Stimulated activated CD8-positive, alpha-beta memory T cell treated with anti-CD3 and anti-CD28 coated beads, Interleukin-15, amount 100 ng/mL, for 24 hours (primary cell): ENCODE measurements at places on chromosomes 2 and 18.

DNA sequence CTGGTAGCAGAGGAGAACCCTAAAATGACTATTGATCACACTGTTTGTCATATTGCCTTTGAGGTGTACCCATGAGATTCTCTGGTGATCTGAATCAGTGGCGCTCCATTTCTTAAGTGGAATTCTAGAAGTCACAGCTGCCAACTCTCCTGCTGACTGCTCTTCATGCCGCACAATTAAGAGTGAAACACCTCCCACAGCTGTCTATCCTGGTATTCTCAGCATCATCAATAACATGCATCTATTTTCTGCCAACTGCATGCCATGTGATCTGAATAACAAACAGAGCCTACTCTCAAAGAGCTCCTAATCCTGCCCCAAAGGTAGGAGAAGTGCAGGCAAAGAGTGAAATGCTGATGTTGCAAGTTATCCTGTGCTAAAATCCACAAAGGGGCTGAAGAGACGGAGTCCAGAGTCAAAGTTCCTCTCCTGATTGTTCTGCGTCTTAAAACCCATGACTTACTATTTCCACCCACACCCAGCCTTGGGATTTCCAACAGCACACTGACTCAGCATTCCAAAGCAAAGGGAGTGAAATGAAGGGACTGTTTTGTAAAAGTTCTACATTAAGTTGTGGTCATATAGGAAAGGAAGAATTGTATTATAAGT lies 13.7 kb upstream of the DAPL1 start:
- no peak for DNase-seq

- no peak for DNase-seq
These were observed 63.8 kb upstream of the RPL31 start for GRCh38 chr2:100938031-100939026.

GRCh38 chr2:71721362-71721665 lies 268.0 kb downstream of the DYSF start:
- no peak for DNase-seq

DNA sequence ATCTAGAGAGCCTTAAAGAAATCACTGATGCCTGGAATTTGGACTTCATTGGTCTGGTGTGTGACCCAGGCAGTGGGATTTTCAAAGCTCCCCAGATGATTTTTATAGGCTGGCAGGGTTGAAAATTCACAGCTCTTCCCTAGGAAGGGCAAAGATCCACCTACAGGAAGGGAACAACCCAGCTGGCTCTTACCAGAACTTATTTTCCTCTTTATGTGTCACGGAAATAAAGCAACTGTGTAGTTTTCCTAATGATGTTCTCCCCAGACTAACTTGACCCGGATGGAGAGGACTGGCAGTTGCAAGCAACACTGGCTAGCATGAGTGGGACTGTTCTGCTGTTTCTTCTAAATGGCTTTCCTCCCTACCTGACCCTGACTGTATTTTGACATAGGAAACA lies 235.6 kb downstream of the ALPK2 start:
- DNase-seq, result no peak

DNA sequence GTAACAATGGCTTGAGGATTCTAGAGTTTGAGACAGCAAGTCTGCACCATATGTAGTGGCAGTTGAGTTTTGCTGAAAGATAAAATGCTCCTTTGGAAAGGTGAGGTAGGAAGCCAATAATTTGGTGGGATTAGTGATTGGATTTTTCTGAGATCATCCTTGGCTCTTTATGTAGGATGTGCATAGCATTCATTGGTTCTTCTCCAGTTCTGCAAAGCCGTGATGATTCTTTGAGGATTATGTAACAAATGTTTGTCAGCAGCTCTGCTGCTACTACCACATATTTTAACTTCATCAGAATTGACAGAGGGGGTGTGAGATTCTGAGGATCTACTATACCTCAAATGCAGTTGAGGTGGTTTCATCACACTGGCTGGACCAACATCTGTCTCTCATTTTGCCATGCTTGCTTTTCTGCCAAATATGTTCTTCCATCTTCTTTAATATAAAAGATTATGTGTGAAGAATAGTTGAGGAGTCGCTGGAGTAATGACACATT lies 188.9 kb upstream of the RASGRP3 start:
- no peak for DNase-seq

- DNase-seq, result no peak
These were observed 167.3 kb upstream of the ALKAL2 start for GRCh38 chr2:455015-455705.

- DNase-seq, result no peak
These were observed 477.2 kb downstream of the ZEB2 start for GRCh38 chr2:144042751-144043150.

- DNase-seq, result no peak
These were observed 45.0 kb downstream of the CROCC2 start for GRCh38 chr2:240951045-240951594.

- DNase-seq, result no peak
These were observed 22.5 kb upstream of the POLE4 start for GRCh38 chr2:74935975-74936391.
